ENCODE measurements at places on chromosomes 5 and 9.

GRCh38 chr9:136856541-136857141, 4.5 kb downstream of the MAMDC4 start:
- no peak for DNase-seq

DNA sequence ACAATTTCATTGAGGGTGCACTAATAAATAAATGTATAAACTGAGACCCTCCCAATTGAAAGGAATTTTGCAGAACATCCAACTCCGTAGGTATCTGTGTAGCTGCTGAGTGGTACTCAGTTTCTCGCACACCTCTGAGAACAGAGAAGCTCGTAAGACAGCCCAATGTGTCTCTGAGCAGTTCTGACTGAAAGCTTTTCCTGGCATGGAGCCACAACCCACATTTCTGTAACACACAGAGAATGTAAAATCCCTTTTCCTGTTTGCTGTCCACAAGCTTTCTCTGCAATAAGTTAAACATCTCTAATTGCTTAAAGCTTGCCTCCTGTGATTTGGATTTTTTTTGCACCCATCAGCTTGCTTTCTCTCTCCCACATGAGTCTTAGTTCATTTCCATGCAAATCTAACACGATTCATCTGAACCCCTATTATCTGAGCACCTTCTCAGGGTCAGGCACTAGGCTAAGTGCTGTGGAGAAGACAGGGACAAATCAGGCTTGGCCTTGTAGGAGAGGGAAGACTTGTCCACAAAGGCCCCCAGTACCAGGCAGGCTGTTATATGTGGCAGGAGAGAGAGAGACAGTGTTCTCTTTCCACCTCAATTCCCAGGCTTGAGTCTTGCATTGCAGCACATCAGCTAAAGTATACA, 44.2 kb upstream of the COL15A1 start:
- DNase-seq: no peak

DNA sequence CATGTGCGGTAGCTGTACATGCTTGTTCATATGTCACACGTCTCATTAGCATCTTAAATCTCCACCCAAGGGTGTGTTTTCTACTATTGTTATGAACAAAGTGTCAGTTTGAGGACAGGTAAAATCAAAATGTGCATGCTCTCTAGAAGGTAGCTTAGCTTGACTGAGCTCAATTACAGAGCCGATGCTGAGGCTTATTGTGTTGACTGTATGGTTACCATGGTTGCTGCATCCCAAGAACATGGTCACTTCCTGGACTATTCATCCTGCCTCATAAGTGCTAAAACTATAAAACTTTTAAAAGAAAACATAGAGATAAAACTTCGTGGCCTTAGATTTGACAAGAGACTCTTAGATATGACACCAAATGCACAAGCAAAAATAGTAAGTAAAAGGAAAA, 426.1 kb upstream of the CTNND2 start:
- no peak for DNase-seq

- no peak for DNase-seq
Observed at GRCh38 chr9:113995963-113996362, 82.1 kb downstream of the AMBP start.

- peak; percentile 14 for DNase-seq
Observed at GRCh38 chr5:55903121-55903701, 52.1 kb downstream of the IL31RA start.

GRCh38 chr5:77425998-77426659, 66.0 kb downstream of the WDR41 start:
- no peak for DNase-seq

DNA sequence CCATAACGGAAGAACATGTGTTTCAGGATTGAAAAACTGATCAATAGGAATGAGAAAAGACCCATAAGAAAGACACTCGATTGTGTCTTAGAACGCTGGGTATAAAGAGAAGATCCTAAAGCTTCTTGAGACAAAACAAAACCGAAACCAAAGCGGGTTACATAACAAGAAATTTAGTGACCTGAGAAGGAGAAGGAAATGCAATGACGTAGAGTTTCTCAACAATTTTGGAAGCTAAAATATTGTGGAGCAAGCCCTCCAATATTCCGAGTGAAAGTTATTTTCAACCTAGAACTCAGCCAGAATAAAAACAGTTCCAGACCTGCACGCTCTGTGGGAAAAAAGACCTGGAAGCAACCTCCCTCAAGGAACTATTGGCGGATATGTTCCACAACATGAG, 81.9 kb upstream of the FREM1 start:
- DNase-seq: no peak

DNA sequence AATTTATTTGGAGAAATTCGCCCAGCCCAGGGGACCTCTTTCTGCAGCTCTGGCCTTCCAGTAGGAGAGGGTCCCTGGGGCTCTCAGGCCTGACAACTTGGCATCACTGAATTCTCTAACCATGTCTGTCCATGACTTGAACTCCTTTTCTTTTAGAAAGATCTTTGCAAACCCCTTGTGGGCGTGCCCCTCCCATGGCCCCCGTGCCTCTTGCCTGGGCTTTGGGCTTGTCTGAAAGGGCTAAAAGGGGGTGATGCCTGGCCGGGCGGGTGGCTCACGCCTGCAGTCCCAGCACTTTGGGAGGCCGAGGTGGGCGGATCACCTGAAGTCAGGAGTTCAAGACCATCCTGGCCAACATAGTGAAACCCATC, 3.2 kb upstream of the SQSTM1 start:
- DNase-seq: no peak

DNA sequence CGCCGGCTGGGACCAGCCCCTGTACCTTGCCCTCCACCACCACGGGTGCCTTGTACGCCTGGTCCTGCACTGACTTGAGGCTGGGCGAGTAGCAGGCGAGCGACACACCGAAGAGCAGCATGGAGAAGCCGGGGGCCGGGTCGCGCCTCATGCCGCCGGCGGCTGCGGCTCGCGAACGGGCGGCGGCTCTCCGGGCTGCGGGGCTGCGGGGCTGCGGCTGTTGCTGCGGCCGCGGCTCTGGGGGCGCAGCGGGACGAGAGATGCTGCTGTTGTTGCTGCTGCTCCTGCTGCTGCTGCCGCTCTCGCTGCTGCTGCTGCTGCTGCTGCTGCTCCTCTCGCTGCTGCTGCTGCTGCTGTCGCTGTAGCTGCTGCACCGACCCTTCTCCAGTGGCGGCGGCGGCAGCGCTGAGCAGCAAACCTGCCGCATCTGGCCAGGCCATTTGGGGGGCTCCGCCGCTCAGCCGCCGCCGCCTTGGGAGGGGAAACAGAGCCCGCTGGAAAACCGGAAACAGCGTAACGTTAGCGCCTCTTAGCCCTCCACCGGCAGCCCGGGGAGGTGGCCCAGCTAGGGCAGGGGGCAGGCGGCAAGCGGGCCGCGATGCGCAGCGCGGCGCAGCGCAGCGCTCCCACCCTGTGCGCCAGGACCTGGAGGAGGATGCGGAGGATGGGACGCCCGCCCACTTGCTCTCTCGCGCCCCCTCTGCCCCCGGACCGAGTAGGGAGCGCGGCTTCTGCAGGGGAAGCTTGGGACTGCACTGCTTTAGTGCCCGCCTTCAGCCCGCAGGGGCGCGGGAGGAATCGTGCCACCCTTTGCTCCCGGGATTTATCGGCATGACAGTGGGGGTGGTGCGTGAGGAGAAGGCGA, at the start of gene NRG2:
NRG2 (minus strand) TSS at position 657 of the 865 bp plus-strand sequence.
- peak; percentile 8 for DNase-seq

DNA sequence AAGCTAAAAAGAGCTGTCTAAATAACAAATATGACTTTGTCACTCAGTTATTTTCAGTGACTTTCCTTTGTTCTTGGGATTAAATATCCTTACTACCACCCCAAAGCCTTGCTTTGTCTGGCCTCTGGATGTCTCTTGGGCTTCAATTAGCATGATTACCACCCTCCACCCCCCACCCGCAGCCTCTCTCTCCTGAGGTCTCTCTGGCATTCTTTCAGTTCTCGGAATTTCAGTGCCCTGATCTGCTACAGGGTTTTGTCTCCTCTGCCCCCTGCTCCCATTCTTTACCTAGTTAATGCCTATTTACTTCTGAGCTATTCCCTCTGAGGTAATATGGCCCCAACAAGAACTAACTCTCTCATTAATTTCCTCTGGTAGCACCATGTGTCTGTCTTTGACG, 376.4 kb downstream of the DEPDC1B start:
- no peak for DNase-seq

DNA sequence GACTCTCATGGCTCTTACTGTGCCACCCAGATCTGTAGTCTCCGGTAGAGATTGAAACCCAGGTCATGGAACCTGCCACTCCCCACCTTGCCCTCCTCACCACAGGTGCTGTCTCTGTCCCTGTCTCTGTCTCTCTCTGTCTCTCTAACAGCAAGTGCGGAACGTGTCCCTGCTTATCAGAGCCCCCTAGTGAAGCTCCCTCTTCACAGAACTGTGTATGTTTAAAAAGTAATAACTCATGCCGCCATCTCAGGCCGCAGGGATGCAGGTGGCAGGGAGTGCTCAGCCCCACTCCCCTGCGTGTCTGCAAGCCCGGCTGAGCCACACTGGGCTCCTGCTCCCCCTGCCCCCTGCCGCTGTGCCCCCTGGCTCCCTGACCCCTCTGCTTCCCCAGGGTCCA, 43.8 kb downstream of the UNC5A start:
- DNase-seq: no peak

DNA sequence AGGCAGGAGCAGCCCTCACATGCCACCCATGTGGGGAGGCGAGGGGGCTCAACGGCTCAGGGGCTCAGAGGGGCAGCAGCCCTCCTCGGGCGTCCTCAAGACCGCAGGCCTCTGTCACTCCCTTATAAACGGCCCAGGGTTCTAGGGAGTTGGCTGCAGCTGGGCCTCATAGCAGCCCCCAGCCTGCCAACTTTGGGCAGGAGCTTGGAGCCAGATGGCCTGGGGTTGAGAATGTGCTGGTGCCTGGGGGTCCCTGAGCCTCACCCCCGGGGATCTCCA, 51.0 kb upstream of the RNU6ATAC start:
- DNase-seq: no peak

DNA sequence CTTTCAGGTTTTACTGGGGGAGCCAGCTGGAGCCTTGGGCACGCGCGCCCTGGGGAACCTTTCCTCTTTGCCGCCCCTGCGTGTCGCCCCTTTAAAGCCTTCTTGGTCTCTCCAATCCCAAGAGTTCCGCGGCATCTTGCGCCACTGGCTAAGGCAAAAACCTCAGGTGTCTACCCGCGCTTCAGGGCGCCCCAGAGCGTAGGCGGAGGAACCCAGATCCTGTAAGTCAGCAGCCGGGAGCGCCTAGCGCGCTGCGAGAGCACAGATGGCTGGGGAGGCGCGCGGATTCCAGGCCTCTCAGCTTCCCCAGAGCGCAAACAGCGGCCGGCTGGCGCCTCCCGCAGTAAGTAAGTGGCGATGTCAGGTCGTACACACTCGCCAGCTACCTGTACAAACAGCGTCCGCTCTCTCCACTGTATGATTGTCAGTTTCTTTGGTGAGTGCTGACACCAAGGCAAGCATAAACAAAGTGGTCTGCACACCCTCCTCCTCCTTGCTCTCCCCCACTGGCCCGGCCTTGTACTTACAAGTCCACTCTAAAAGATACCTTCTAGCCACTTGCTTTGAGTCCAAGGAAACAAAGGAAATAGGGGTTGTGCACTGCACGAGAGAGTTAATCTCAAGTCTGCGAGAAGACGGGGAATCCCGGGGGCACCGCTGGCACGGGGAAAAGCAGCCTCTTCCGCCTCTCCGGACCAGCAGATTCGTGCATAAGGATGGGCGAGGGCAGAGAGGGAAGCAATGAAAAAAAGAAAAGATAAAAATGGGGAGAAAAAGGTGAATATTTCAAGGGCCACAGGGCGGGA, 2.9 kb downstream of the HTR1A start:
- no peak for DNase-seq

DNA sequence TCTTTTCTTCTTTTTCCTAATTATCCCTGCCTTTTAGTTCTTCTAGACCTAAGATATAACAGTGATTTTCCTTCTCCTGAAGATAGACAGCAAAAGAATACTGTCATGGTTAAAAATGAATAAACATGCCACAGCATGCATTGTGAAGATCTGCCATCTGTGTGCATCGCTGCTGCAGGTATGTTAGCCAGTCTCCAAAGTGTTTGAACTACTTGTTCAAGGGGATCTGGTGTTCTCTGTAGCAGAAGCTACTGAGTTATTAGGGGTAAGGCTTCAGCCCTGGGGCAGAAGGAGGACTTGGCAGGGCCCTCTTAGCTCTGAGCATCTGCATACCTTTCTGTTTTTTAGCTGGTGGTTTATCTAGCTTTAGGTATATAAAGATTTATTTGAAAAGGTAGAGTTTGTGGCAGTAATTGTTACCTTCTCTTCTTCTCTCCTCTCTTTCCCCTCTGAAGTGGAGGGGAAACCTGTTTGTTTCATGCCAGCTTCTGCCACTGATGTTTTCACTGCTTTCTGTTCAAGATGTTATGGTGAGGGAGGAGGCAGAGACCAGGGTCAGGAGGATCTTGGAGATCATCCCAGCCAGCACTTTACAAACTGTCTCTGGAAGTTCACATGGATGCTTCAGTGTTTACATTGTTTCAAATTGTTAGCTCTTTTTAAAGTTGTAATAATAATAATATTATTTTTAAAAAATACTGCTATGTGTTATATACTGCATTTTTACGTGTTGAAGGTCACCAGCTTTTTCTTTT, 25.2 kb downstream of the GALNT10 start:
- DNase-seq: no peak

GRCh38 chr9:116377179-116377798, 223.7 kb downstream of the PAPPA start:
- DNase-seq: no peak

GRCh38 chr5:133819977-133820471, 148.4 kb downstream of the C5orf15 start:
- DNase-seq: no peak

DNA sequence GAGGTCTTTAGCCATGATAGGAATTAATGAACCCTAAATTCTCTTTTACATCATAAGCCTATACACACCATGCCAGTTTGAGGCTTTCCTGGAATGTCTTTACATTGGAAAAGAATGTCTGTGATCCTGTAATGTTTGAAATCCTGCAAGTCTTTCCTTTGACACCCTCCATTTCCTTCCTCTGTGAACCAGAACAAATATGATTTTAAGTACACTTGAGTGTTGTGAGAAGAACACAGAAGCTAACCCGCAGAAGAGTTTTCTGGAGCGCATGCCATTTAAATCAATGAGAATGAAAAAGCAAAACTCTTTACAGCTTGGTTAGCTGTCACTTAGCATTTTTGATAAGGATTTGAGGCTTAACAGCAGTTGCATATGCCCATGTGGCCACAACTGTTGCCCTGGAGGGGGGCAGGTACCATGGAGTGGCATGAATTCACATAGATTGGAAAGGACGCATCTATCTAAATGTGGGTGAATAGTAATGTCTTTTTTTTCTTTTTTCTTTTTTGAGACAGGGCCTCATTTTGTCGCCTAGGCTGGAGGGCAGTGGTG, 372.6 kb downstream of the KDM4C start:
- DNase-seq: no peak

GRCh38 chr9:74696520-74696919, 191.2 kb downstream of the TRPM6 start:
- no peak for DNase-seq

DNA sequence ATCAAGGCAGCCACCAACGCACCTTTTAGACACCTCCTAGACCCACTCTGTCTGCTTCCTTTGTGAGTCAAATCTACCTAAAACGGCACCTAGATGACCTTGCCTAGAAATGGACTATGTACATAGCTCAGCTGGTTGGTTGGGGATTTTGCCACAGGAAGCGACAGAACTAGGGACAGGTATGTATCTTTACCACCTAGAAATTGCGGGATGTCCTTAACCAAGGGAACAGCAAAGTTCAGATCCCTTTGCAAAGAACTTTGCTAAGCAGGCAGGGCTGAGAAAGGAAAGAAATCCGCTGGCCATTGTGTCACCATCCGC, 2.0 kb upstream of the ENC1 start:
- no peak for DNase-seq

- DNase-seq: no peak
Observed at GRCh38 chr9:18472841-18473251, 1.1 kb upstream of the ADAMTSL1 start.

Measured in activated CD4-positive, CD25-positive, alpha-beta regulatory T cell (primary cell).